HS-5 (cell line): ENCODE measurements at places on chromosomes 7 and 10.

GRCh38 chr10:106436123-106436715 lies 728.3 kb downstream of the SORCS1 start:
- peak; percentile 60 for DNase-seq

- DNase-seq = no peak
These were observed 63.0 kb downstream of the TAX1BP1 start for GRCh38 chr7:27802999-27803398.

DNA sequence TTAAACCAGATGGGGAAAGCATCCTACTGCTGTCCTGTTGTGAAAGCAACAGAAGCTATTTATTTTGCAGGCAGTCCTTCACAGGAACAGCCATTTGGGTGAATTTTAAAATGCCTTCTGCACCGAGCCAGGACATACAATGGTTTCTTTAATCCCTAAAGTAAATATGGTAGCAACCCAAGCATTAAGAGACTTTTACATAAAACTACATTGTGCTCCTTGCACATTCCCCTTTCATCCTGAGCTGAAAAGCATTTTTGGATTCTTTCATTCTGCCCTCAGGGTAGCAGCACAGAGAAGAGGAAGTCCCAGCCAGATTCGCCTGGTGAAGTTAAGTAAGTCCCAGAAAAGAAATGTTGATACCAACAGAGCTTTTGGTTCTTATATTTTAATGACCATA lies 84.0 kb upstream of the FAM3C start:
- no peak for DNase-seq

DNA sequence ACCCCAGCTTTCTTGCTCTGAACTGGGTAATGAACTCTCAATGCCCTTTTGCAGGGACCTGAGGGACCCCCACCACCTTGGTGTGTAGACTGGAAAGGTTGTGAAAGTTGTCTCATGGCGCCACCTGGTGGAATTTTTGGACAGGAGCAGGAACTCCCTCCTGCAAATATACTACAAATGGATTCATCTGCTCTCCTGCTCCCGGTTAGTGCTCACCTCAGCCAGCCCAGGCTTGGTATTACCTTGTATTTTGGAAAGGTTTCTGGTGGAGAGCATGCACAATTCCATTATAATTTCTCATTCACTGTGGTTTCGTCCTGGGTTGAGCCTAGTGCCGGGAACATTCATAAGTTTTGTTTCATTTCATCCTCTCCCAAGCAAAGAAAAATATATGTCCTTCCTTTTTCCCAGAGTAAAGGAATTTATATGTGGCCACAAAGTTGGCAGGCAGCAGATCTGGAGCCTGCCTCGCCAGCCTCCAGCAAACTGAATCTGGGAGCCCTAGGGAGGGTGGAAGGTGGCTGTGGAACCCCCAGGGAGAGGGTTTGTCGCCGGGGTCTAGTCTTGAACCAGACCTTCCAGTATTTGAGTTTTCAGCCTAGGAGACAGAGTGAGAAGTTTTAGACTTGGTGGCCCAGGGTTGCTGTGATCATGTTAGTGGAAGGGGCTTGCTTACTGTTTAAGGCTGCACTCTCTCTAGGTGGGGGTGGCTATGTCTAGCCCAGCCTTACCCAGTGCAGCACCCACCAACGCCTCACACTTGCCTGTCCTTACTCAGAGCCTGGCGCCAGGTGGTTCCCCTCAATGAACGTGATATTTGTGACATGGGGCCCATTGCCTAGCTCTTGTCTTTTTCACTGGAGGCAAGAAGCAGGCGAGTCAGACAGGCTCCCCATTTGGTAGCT lies 9.5 kb downstream of the FAM241B start:
- peak; percentile 18 for DNase-seq

DNA sequence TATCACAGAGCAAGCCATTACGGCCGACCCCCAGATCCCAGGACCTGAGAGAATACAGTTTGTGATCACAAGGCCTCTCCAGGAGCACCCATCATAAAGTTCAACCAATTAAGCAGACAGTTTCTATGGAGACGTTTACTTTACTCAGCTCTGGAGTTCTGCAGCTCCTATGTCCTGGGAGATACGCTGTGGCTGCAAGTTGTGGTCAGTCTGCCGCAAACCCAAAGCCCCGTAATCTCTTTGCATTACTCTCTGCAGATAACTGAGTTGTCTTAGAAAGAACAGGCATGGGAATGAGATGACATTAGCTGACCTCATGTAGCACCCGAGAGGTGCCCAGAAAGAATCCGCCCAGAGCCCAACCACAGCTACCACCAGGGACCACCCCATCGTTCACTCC lies 305.1 kb downstream of the FGFR2 start:
- DNase-seq = no peak

DNA sequence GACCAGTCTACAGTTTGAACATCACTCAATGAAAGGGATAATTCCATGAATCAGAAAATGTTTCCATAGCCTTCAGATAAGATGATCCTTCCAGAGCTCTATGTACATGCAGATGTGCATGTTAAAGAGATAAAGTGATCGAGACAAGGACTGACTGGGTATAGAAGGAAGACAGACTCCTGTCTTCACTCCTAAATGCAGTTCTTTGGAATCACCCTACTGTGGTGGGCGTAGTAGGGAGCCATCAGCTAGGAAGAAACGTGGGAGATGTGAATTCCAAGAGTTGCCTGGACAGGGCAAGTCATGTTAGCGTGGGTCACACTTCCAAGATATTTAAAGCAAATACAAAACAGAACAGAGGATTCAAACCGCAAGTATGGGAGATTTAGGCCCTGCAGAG lies 23.9 kb downstream of the LOXL4 start:
- no peak for DNase-seq

- no peak for DNase-seq
These were observed 20.6 kb downstream of the WDR86 start for GRCh38 chr7:151389096-151389767.

- no peak for DNase-seq
These were observed 42.1 kb downstream of the KCNH2 start for GRCh38 chr7:150936018-150936417.

GRCh38 chr10:91616137-91616536 lies 16.7 kb downstream of the PPP1R3C start:
- no peak for DNase-seq

- DNase-seq = peak; percentile 56
These were observed 446.9 kb downstream of the KIF20B start for GRCh38 chr10:90148116-90148855.

GRCh38 chr7:81284576-81284975 lies 365.7 kb upstream of the SEMA3C start:
- no peak for DNase-seq

- DNase-seq = no peak
These were observed 232.3 kb upstream of the GLI3 start for GRCh38 chr7:42469341-42469740.

DNA sequence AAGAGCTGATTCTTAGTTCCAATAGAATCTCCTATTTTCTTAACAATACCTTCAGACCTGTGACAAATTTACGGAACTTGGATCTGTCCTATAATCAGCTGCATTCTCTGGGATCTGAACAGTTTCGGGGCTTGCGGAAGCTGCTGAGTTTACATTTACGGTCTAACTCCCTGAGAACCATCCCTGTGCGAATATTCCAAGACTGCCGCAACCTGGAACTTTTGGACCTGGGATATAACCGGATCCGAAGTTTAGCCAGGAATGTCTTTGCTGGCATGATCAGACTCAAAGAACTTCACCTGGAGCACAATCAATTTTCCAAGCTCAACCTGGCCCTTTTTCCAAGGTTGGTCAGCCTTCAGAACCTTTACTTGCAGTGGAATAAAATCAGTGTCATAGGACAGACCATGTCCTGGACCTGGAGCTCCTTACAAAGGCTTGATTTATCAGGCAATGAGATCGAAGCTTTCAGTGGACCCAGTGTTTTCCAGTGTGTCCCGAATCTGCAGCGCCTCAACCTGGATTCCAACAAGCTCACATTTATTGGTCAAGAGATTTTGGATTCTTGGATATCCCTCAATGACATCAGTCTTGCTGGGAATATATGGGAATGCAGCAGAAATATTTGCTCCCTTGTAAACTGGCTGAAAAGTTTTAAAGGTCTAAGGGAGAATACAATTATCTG lies 1.6 kb downstream of the LRRTM3 start:
- no peak for DNase-seq

DNA sequence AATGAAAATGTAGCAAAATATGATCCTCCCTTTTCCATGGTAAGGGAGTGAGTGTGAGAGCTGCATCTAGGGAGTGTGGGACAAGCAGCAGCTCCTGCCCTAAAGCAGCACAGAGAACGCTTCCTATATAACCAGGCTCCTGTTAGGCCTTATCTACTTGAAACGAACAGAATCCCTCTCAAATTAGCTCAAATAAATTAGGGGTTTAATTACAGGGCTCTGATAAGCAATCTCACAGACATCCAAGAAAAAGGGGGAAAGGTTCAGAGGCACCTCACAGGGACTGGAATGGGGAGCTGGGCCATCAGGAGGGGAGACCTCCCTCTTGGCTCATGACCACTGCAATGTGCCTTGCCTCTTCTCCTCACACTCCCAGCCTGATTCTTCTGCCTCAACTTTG lies 57.9 kb downstream of the PLPP4 start:
- DNase-seq = no peak

GRCh38 chr7:95396136-95397032 lies at the start of gene PON3:
Gene PON3 (minus strand): TSS chr7:95396375. CDS start chr7:95396350, 25 bp downstream.
- no peak for DNase-seq

DNA sequence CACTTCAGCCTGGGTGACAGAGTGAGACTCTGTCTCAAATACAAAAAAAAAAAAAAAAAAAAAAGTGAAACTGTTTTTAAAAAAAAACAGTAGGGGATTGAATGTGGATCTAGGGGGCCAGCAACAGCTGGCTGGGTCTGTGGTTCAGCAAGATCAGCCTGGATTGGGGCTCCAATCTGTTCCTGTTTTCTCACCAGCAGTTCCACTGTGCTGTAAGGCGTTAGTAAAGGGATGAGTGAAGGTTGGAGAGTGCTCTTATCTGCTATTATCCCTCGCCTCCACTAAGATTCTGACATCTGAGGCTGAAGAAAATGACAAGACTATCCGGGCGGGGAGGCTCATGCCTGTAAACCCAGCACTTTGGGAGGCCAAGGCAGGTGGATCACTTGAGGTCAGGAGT lies 41.6 kb upstream of the GTF2IRD1 start:
- DNase-seq = no peak

DNA sequence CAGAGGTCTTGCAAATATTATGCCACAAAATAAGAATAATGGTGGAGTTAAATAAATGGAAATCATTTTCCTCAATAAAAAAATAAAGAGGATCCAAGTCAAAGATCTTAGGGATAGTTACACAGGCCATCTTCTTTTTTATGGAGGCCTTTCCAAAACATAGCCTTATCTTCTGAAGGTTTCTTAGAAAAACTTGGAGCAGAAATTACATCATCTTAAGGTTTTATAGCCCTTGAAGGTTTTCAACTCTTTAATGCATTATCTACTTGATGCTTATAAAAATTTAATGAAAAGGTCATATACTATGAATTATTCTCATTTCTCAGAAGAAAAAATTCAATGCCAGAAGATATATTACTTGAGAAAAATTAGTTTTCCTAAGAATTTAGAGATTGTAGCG lies 94.2 kb upstream of the LAMB4 start:
- DNase-seq = no peak

GRCh38 chr10:59285848-59286247 lies 76.5 kb downstream of the FAM13C start:
- DNase-seq = no peak

- no peak for DNase-seq
These were observed 167.5 kb upstream of the MEOX2 start for GRCh38 chr7:15853832-15854470.

GRCh38 chr7:12066521-12066920 lies 144.6 kb upstream of the TMEM106B start:
- DNase-seq = peak; percentile 25

GRCh38 chr10:132544744-132545658 lies 7.4 kb downstream of the INPP5A start:
- DNase-seq = no peak

DNA sequence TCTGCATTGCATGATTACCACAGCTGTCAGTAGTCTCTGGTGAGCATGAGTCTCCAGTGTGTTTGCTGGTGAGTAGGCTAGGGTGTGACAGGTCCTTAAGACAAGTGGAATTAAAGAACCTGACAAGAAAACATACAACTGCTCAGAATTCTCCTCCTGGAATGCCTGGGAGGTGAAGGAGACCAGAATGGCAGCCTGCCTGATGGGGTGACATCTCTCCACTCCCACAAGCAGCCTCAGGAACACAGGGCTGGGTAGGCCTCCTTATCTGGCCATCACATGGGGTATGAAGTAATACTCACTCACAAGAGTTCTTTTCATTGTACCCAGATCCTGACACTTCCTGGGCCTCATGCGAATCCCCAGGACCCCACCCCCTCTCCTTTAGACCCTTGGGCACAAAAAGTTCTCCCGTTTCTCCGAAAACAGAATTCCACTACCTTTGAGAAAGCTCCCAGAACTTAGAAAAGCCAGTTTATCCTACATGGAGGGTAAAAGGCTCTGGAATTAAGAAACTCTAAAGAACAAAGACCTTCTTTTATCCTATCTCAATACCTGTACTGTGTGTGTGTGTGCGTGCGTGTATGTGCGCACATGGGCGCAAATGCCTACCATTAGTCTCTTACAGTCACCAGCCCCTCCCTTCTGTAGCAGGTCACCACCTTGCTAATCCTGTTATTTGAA lies 33.4 kb upstream of the C1GALT1 start:
- DNase-seq = no peak

DNA sequence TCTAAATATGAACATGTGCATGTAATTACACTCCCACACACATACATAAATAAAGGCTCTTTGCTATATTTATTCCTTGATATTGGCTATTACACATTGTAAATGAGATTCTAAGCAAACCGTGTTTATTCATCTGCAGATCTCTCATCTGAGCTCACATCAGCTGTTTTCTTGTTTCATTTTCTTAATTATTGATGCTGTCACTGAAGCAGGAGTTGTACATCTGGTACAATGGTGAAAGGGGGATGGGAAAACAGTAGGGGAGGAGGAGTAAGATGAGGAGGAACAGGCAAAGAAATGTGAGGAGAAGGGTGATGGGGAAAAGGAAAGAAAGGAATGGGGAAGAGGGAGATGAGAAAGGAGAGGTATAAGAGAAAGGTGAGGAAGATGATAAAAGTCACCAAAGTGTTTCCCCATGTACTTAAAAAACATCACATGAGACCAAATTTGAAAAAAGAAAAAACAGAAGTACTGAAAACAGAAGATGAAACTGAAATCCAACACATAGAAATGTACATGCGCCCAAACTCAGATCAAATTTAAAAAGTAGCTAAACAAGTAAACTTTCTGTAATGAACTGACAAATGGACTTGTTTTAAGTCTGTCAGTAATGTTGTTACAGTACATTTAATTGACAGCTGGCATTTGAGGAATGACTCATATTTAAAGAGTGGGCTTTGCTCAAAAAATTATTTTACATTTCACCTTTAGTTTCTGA lies 472.2 kb downstream of the ARL4A start:
- DNase-seq = no peak
